ENCODE measurements at places on chromosomes 12 and 14. TPM values are rescaled to one million over a fixed set of nuclear protein-coding genes. Genes with fewer than 3 reads are reported as not detected.

ARHGEF40 gene
- total RNA-seq, result 50.3 TPM

AVPR1A gene
- total RNA-seq, result not detected

GLI1 gene
- 6.4 TPM for total RNA-seq

DNA sequence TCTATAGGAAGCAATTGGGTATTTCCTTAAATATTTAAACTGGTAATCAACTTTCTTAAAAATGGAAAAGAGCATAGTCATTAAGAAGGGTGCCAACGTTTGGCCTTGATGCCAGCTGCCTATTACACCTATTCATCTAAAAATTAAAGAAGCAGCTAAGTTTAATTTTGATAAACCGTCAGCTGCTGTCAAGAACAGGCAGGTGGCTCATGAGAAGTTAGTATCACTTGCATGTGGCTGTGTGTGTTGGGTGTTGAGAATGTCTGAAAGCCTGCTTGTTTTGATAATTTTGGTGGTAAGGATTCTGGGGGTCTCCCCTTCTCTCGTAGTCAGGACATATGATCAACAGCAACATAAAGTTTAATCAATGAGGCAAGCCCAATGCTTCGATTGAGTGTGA lies 6.5 kb downstream of the GLRX5 start:
- DNase-seq, result no peak

DNA sequence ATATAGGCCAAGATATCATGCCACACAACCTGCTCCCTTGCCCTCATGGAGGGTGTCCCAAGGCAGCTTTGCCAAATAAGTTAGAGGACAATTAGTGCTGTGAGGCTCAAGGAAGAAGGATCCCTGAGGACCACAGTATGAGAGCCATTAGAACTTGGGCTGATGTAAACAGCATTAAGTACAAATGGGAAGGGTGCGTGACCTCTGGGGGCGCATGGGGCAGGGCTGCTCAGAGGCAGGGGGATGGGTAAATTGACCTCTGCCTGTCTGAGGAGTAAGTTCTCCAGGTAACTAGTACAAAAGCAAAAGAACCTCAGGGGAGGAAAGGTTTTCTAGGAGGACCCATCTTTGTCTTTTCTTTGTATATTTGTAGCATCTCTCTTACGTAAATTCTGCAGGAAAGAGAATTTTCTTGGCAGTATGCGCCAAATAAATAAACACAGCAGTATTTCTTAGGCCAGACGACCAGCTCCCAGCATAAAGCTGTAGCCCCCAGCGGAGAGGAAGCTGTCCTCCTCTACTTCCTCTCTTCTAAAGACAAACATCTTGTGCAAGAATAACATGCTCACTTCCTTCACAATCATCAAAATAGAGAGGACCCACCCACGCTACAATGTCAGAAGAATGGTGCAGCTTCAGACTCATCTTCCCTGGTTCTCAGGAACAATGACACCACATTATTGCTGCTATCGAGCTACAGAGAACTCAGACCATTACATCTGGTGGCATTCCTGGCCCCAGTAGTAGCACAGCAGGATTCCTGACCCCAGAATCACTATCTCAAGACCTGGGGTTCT lies 16.4 kb upstream of the VWF start:
- DNase-seq, result peak; percentile 4

KRT3 gene
- total RNA-seq, result not detected

CREBL2 gene
- 19.0 TPM for total RNA-seq

CLEC4D gene
- not detected for total RNA-seq

DNA sequence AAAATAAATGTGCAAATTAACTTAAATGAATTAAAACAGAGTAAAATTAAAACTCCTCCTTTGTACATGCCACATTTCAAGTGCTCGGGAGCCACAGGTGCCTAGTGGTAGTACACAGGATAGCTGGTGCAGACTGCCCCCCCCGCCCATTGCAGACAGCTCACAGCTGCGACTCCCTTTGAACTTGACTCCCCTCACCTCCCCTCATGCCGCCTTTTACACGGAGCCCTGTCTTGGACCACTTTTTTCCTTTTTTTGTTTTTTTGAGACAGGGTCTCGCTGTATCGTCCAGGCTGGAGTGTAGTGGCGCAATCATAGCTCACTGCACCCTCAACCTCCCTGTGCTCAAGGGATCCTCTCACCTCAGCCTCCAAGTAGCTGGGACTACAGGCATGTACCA lies 11.5 kb downstream of the SETD1B start:
- DNase-seq, result no peak

DNA sequence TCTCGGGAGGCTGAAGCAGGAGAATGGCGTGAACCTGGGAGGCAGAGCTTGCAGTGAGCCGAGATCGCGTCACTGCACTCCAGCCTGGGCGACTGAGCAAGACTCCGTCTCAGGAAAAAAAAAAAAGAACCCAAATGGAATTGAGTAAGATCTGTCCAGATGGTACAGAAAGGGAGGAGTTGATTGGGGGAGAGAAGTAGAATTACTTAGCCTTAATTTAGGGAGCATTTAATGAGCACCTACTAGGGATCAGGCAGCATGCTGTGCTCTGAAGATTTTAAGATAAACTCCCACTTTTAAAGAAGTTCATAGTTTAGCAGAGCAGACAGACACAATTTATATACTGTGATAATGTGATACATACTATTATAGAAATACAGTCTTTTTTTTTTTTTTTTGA lies 4.5 kb downstream of the RAB5B start:
- DNase-seq, result no peak

TGM1 gene
- total RNA-seq, result not detected

FGF6 gene
- total RNA-seq, result not detected

- no peak for DNase-seq
These were observed 73.9 kb upstream of the PLEKHA5 start for GRCh38 chr12:19055589-19055988.

DNA sequence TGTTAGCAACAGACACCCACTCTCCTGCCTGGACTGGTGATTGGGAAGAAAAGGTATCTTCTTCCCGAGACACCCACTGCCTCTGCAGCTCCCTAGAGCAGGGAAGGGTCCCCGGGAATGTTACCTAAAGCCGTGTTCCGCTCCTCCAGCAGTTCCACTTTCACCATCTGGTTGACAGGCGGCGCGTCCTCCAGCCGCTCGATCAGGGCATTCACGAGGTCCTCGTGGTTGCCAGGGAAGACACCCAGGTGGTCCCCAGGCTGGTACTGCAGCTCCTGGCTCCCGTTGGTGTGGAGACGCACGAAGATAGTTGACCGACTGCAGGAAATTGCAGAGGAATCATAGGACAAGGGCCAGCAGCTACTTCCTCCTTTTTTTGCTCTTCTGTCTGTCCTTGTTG lies 44.2 kb upstream of the FBXO21 start:
- DNase-seq, result no peak

DNA sequence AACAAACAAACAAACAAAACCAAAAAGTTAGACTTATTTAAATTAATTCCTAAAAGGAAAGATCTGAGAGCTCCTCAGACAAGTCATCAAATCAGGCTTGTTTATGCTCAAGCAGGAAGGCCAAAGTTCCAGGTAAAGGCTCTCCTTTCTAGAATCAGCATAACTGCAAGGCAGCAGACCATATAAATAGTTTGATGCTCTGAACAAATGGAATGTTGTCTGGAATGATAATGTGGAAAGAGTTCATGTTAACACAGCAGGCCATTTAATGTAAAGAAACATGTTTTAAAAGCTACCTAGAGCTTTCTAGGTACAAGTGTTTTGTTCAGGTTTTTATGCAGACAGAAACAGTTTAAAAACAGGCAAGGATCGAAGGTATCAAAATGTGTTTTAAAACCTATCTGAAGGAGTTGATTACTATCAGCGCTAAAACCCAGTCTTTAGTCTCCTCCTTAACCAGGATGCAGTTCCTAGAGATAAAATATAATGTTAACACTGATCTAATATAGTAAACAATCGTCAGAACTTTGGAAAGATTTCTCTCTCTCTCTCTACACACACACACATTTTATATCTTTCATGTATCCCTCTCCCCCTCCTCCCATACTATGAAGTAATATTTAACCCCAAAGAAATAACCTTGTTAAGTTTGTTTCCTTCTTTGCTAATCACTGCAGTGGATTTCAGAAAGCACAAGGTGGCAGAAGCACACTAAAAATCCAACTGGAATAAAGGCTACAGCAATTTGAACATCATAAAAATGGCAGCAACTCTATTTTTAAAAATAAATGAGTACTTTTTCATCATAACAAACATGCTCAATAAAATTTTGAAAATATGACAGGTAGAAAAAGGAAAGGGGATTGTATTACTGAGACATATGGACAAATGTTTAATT lies 135.5 kb downstream of the PAWR start:
- DNase-seq, result peak; percentile 31

ANO2 gene
- not detected for total RNA-seq

DNA sequence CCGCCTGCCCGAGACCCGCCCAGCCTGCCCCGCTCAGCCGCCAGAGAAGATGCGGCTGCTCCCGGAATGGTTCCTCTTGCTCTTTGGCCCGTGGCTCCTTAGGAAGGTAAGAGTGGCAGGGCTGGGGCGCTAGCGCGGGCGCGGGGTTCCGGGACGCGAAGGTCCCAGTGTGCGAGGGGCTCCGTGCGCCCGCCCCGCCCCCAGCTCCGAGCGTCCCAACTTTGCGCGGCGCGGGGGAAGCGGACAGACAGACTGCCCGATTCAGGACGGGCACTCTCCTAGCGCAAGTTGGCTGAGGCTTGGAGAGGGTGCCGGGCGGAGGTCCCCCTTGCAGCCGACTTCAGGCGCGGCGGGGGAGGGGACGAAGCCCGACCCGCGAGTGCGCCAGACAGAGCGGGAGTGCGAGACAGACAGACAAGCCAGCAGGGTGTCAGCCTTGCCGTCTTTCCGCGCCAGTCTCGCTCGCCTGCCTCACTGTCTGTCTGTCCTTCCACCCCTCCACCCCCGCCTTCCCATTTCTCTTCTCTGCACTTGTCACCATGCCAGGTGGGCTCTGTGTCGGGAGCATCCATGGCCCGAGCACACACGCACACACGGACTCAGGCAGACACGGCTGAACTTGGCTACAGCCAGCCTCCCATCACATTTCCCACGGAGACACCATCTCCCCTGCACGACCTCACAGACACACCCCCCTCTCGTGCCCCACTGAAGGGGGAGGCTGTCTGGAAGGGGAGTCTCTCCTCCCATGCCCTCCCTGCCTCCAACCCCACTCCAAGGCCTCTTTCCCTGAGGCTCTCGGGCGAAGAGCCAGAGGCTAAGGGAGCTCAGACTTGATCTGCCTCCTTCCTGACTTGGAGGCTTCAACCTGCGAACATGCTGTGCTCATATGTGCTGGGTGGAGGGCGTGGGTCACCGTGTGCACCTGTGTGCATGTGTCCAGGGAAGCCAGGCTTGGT lies 606 bp downstream of the NXPH4 start:
- peak; percentile 70 for DNase-seq

- DNase-seq, result no peak
These were observed 239.2 kb downstream of the NUAK1 start for GRCh38 chr12:105899589-105899988.

GRCh38 chr14:59959668-59960067 lies 39.7 kb downstream of the LRRC9 start:
- DNase-seq, result no peak

AKAP5 gene
- total RNA-seq, result 2.1 TPM

DNA sequence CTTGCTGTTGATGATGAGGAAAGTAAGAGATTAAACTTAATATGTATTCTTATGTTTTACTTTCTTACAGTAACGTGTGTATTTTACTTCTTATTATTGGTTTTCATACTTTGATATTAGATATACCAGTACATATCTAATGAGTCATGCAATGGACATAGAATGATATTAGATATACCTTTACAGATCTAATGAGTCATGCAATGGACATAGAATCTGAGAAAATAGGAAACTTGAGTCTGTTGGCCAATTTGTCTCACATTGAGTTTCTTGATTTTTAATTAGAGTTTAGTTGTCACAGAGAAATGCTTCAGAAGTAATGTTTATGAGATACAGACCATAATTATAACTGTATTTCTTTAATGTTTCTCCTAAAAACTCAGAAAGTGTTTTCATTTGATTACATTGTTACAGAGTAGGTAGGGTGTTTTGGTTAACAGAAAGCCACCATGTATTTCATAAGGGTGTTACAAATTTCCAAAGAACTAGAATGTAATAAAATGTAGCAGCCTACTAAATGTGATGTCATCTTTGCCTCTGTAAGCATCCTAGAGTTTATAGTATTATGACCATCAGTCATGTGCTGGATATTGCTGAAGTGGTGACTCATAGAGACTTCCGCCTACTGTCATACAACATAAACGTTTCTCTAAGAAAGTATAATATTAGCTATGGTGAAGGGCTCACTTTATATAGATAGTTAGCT lies 3.0 kb downstream of the GAS2L3 start:
- DNase-seq, result no peak

DNA sequence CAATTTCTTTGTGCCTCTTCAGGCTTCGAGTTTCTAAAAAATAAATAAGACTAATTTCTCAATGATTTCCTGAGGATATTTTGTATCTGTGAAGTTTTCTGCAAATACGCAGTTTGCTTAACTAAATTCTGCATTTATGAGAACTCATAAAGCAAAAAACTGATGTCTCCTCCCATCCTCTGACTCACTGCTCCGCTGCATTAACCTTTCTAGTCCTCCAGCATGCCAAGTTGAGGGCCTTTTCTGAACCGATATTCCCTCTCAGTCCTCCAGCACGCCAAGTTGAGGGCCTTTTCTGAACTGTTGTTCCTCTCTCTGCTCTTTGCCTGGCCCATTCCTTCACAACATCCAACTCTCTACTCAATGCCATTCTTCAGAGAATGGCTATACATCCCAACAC lies 3.2 kb downstream of the IPO8 start:
- no peak for DNase-seq
